ENCODE measurements at places on chromosomes 1 and 21.

- DNase-seq = no peak
These were observed 3.4 kb upstream of the ZNF678 start for GRCh38 chr1:227559926-227560325.

- no peak for DNase-seq
These were observed 56.7 kb downstream of the PTPN14 start for GRCh38 chr1:214494706-214495105.

DNA sequence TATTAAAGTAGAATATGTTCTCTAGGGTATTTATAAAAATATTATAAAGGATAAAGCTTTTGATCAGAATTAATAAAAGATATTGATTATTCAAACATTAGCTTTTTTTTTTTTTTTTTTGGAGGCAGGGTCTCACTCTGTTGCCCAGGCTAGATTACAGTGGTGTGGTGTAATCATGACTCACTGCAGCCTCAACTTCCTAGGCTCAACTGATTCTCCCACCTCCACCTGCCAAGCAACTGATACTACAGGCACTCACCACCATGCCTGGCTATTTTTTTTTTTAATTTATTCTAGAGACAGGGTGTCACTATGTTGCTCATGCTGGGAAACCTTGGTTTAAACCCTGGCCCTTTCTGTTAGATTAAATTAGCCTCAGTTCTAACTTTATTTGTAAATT is 188.3 kb downstream of the CLEC20A start:
- DNase-seq = no peak

DNA sequence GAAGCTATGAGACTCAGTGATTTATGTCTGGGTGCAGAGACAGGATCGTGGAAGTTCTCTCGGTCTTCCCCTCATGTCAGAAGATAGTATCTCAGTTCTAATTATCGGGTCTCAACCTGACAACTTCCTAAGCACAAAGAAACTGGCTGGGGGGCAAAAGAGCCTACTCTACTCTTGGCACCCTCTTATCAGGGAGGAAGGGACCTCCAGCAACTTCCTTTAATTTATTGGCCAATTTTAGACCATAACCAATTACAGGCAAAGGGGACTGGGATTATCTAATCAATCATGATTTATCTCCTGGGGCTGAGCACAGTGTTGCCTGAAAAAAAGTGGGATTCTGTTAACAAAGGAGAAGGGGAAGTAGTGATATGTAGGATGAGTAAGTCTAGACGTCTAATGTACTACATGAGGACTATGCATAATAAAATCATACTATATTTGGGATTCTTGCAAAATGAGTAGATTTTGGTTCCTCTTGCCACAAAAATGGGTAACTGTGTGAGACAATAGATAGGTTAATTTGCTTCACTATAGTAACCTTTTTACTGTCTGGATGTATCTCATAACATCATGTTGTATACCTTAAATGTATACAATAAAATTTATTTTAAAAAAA is 98.8 kb downstream of the ZFYVE9 start:
- DNase-seq = no peak

DNA sequence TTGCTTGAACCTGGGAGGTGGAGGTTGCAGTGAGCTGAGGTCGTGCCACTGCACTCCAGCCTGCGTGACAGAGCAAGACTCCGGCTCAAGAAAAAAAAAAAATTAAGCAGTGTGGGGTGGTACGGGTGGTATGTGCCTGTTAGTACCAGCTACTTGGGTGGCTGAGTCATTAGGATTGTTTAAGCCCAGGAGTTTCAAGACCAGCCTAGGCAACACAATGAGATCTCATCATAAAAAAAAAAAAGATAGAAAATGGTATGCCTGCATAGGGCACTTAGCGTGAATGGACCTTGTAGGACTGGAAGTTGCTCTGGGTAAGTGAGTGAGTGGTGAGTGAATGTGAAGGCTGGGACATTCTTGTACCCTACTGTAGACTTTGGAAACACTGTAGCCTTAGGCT is 37.0 kb downstream of the TBCE start:
- no peak for DNase-seq

- no peak for DNase-seq
These were observed 43.6 kb upstream of the PDE9A start for GRCh38 chr21:42609811-42610210.

DNA sequence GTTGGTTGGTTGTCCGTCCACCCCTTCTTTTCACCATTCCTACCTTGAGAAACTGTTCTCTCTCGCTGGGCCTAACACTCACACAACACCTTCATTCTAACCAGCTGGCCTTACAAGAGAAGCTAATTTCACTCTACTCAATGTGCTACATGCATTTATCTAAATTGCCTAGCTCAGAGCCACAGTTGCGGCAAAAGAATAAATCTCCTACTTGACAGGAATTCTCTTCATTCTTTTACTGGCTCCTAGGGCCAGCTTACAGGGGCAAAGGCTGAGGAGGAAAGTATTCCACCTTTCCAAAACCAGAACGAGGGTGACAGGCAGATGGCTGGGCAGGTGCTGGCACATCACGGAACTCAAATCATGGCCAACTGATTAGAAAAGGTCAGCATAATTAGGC is 6.5 kb downstream of the F3 start:
- DNase-seq = no peak

DNA sequence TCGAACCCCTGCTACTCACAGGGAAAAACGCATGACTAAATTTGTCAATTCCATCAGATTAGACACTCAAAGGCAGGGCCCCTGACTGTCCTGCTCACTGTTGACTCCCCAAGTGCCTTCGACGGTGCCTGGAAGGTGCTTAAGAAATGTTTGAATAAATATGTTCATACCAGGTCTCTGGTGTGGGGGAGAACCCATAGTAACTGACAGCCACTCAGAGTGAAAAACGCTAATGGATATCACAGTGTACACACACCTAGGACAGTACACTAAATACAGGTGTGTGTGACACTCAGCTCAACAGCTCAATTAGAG is 39.7 kb upstream of the WASF2 start:
- DNase-seq = no peak

GRCh38 chr1:46034601-46035516 is 97.6 kb downstream of the PIK3R3 start:
- DNase-seq = no peak

GRCh38 chr21:26236281-26236680 is 65.7 kb upstream of the APP start:
- DNase-seq = no peak

- no peak for DNase-seq
These were observed 7.8 kb downstream of the ZBTB7B start for GRCh38 chr1:155010211-155010918.

DNA sequence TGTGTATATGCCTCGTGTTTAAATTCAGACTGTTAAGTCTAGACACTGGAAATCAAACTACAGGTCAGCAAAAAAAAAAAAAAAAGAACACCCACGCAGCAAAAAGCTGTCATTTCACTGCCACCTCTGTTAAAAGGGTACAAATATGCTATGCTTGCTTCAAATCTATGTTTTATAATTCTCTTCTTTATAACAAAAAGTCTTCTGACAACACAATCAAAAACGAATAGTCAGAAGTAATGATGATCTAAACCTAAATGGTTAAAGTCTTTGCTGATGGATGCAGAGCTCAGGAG is 438.9 kb downstream of the SMYD3 start:
- no peak for DNase-seq

DNA sequence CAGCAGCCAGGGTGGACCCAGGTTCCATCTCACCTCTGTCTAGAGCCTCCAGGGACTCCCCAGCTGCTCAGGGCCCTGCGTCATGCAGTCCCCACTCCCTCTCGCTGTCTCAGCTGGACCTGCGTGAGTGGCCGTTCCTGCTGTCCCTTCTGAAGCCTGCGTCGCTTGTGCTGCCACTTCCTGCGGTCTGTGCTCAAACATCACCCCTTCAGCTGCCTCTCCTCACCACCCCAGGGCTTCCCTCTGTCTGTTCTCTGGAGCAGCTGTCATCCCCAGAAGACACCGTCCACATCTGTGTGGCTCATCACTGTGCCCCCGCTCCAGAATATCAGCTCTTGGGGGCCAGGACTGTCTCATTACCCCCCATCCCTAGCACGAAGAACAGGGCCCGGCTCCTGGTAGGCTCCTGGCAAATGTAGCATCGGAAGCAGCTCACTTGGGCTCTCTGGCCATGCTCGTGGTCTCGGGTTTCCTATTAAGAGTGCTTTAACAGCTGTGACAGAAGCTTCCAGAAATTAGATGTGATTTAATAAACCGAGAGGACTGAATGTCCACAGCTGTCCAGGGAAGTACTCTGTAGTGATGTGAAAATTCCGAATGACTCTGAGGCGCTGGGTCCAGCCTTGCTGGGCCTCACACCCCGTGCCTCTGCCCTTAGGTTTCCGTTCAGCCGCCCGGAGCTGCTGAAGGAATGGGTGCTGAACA is 3.3 kb downstream of the THAP3 start:
- DNase-seq = no peak

DNA sequence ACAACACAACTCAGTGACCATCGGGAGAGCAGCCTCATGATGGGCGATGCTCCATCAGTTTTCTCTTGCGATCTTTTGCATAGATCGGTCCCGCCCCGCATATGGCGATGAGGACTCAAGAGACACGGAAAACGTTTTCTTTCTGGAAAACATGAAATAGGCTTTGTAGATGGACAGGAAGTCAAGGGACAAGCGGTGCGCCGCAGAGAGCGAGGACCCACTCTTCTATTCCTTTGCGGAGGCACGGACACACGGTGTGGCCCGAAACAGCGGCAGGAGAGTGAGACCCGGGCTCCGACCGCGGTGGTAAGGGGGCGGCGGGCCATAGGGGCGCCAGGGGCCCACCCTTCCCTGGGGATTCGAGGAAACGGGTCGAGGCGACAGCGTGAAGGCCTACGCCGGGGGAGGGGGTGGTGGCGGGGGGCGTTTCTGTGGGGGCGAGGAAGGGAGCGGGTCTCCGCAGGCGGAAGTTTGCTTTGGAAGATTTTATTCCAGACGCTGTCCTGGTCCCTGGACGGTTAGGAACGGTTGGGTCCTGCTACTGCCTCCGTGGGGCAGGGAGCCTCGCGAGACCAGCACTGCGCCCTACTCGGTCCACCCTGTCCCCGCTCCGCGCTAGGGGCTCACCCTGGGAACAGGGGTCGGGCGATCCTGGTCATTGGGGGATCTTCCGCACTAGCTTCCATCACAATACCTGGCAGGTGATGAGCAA is 796 bp upstream of the TDRKH start:
- peak; percentile 69 for DNase-seq

GRCh38 chr1:9284061-9284460 is 8.6 kb upstream of the SPSB1 start:
- no peak for DNase-seq

GRCh38 chr1:153277852-153278251 is 18.4 kb downstream of the LORICRIN start:
- peak; percentile 31 for DNase-seq

GRCh38 chr1:185699874-185700273 is 34.3 kb upstream of the HMCN1 start:
- DNase-seq = no peak

DNA sequence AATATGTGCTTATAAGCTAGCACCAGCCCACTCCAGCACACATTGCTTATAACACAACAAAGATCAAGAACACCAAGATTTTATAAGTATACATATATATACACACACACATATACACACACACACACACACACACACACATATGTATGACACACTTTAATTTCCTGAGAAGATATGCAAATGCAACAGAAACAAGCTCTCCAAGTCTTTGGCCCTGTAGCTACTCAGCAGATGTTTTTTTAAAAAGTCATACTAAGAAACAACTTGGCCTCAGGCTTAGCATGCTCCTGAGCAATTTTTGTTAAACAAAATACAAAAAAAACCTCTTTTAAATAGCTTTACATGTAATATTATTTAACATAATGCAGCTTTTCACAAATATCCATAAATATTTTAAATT is 11.1 kb downstream of the TNFSF18 start:
- DNase-seq = no peak

DNA sequence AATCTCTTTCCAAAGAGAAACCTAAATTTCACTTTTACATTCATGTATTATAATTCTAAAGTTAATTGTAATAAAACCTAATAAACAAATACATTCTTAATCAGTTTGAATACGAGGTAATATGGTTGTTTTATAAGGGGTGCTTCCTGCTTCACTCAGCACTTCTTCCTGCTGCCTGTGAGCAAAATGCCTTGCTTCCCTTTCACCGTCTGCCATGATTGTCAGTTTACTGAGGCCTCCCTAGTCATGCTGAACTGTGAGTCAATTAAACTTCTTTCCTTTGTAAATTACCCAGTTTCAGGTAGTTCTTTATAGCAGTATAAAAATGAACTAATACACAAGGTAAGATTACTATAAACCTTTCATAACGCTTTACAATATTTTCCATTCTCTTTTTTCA is 491.1 kb upstream of the LRRC7 start:
- DNase-seq = no peak

DNA sequence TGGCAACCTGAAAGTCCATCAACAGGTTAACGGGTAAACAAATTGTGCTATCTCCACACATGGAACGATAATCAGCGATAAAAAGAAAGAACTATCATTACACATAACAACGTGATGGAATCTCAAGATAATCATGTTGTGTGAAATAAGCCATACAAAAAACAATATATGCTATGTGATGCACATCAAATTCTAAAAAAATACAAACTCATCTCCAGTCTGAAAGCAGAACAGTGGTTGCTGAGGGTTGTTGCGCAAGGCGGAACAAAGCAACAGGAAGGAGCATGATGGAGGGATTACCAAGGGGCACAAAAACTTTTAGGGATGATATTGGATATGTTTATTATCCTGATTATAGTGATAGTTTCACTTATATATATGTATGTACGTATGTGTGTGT is 324.8 kb downstream of the VAV3 start:
- no peak for DNase-seq

- no peak for DNase-seq
These were observed 27.5 kb upstream of the VPS26C start for GRCh38 chr21:37294679-37295078.

- peak; percentile 68 for DNase-seq
These were observed 1.1 kb upstream of the SETDB1 start for GRCh38 chr1:150925080-150925479.
